ENCODE measurements at places on chromosomes 2 and 18.

DNA sequence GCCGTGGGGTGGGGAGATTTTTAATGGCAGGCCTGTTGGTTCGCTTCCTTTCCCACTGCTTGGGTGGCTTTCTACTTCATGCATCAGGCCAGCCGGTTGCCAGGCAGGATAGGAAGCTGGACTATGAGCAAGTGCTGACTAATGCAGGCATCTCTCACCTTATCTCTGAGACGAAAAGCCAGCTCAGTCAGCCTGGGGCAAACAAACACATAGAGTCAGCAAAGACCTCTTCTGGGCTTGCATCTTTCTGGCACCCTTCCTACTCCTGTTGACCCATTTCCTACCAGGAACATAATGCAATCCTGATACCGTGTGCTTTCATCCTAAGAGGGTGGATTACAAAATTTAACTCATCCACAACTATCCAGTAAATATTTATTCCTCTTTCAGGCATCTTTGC lies 416.6 kb upstream of the MEX3C start:
- H3K4me3 ChIP-seq = no peak overlapping the region
- no peak for DNase-seq
- H3K36me3 ChIP-seq = no peaks in the 10 kb centered on the region
- no peak overlapping the region for H3K27ac ChIP-seq
- H3K4me1 ChIP-seq = no peaks in the 10 kb centered on the region

DNA sequence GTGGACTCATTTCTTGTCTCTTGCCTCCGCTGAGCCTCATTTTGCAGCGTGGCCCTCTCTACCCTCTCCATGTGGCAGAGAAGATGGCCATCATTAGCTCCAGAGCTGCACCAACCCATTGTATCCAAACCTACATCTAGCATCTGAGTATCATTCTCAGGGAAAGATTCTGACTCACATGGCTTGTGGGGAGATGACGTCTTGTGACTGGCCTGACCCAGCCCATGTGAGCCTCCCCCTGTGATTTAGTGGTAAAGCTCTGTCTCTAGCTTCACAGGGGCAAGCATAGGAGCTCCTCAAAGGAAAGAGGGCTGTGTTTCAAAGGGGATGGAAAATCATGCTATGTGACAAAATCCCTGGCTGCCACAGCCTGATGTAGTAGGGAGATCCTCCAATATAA lies 87.4 kb upstream of the RBMS1 start:
- DNase-seq = no peak
- no peaks in the 10 kb centered on the region for H3K36me3 ChIP-seq
- no peak overlapping the region for H3K4me3 ChIP-seq
- peaks cover 26% of the 10 kb centered on the region for H3K4me1 ChIP-seq
- H3K27me3 ChIP-seq = no peaks in the 10 kb centered on the region

DNA sequence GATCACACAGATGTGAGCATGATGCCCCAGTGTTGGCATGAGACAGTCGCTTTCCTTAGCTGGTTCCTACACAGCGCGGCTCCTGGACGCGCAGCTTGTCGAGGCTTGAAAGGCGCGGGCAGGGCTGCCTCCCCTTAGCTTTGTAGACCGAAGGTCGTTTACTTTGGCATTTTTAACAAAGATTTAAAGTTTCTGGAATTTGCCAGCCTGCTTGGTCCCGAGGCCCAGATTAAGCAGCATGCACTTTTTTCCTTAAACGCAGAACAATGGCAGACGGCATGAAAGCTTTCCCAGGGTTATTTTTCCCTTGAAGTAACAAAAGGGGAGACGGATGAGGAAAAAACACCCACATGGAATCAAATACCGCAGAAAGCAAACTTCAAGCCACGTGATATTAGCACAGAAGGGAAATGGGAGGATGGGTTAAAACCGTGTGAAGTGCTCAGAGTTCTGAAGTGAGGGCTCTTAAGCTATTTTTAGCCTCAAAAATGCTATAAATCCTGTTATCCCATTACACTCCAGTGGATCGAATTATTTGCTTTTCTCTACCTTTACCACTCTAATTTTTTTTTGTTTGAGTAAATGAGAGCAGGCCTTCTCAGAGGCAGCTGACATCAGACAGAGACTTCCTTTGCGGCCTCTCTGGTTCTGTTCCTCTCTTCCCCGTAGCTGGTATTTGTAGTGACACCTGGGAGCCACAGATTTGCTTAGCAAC lies 55.7 kb downstream of the NPAS2 start:
- peak overlapping the region; percentile 57 for H3K27ac ChIP-seq
- H3K4me3 ChIP-seq = peak overlapping the region; percentile 55
- H3K27me3 ChIP-seq = no peaks in the 10 kb centered on the region
- H3K4me1 ChIP-seq = peaks cover 46% of the 10 kb centered on the region

DNA sequence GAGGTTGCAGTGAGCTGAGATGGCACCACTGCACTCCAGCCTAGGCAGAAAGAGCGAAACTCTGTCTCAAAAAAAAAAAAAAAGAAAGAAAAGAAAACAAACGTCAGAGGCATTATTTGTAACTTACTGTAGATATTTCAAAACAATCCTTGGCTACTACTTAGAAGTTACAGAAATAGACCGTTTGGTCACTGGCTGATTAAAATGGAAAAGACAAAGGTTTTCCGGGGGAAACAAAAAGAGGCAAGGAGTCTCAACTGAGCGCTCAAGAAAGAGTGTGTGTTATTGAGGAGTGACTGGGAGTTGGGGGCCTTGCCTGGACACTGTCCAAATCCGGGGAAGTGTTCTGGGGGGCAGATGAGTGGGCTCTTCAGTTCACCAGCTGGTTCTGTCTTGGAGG lies 47.6 kb downstream of the TEX44 start:
- peaks cover 45% of the 10 kb centered on the region for H3K4me1 ChIP-seq
- no peak for DNase-seq
- H3K27me3 ChIP-seq = no peaks in the 10 kb centered on the region
- no peaks in the 10 kb centered on the region for H3K36me3 ChIP-seq
- no peak overlapping the region for H3K4me3 ChIP-seq
- H3K27ac ChIP-seq = peak overlapping the region; percentile 90

DNA sequence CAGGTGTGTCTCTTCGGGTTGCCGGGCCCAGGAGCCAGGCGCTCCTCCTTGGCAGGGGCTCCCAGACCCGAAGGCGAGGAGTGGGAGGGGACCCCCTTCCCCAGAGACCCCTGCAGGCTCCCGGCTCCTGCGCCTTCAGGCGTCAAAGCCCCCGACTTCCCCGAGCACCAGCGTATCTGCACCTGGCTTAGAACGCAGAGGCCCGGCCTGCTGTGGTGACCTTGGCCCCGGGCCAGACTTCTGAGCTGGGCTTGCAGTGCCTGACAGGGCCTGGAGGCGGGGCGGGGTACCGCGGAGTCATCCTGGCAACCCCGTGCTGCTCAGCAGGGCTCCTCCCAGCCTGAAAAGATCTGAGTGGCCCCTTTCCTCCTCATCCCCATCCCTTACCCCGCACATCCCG lies 27.0 kb downstream of the SKA1 start:
- DNase-seq = no peak
- H3K4me1 ChIP-seq = no peaks in the 10 kb centered on the region
- no peak overlapping the region for H3K4me3 ChIP-seq
- no peaks in the 10 kb centered on the region for H3K36me3 ChIP-seq

DNA sequence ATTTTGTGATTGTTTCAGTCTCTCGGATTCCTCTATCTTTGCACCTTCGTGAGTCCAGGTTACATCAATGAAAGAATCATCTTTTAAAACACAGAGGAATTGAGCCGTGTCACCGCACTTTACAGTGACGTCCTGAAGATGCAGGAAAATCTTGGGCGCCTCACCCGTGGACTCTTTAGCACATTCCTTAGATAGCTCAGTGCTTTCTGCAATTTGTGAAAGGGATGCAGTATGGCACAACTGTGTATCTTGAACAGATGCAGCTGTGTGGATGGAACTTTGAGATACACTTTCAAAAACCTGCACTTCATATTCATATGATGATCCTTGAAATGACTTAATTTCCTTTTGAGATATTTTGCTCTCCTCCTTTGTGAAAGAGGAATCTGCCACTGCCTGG lies 50.9 kb downstream of the TTN start:
- H3K27ac ChIP-seq = no peak overlapping the region
- no peak for DNase-seq
- no peaks in the 10 kb centered on the region for H3K4me1 ChIP-seq
- H3K4me3 ChIP-seq = no peak overlapping the region
- no peaks in the 10 kb centered on the region for H3K27me3 ChIP-seq

- DNase-seq = no peak
- H3K27me3 ChIP-seq = no peaks in the 10 kb centered on the region
- no peaks in the 10 kb centered on the region for H3K36me3 ChIP-seq
- no peaks in the 10 kb centered on the region for H3K4me1 ChIP-seq
- H3K4me3 ChIP-seq = no peak overlapping the region
Observed at GRCh38 chr2:174553811-174554493, 43.7 kb downstream of the WIPF1 start.

All from thoracic aorta (tissue), 2 donors.